NCI-H187 treated with DMSO at 0.1 percent for 48 hours (cell line): ENCODE measurements at places on chromosomes 13 and 19.

DNA sequence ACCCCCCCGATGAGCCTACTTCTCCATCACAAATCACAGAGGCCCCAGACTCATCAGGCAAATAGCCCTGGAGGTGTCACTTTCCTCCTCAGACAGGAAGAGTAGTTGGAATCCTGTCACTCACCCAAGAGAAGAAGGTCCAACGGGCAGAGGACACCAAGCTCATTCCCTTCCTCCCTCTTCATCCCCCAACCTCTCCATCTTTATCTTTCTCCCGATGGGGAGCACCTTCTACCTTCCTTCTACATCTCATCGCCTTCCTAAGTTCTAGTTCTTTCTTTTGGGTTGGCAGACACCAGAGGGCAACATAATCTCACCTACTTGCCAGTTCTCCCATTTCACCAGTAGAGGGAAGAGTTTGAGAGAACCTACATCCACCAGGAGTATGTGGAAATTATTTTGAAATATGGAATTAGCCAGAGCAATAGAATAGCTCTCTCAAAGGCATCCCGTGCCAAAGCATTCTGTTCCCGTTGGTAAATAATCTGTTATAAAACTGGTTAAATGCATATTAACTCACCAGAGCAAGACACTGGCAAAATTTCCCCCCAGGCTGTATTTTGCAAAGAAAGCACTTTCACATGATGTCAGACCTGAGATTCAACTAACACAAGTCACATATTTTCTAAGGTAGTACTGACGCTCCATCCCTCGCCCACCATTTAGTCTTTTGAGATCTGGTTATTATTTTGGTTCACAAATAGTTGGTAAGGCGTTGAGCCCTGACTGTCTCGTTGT lies 55.0 kb downstream of the ZIC5 start:
- DNase-seq, result peak; percentile 77

GRCh38 chr13:25771641-25772478 lies 280.0 kb downstream of the SHISA2 start:
- DNase-seq, result no peak

DNA sequence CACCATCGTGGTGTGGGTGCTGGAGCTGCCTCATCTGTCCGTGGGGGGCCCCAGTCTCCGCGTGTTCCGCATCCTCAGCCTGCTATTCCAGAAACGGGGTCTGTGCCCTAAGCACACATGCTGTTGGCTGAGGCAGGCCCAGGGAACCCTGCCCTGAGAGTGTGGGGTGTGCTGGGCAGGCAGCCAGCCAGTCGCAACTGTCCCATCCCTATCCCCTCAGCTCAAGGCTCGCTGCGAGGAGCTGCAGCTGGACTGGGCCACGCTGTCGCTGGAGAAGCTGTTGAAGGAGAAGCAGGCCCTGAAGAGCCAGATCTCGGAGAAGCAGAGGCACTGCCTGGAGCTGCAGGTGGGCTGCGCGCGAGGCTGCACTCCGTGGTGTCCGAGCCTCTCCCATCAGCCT lies 21.9 kb downstream of the PLEKHJ1 start:
- no peak for DNase-seq

GRCh38 chr19:54218259-54218658 lies 4.5 kb downstream of the LILRB3 start:
- DNase-seq, result no peak

- DNase-seq, result peak; percentile 59
Observed at GRCh38 chr13:110466266-110466915, 95.1 kb downstream of the RAB20 start.

GRCh38 chr19:7191946-7192691 lies 102.1 kb downstream of the INSR start:
- DNase-seq, result no peak

DNA sequence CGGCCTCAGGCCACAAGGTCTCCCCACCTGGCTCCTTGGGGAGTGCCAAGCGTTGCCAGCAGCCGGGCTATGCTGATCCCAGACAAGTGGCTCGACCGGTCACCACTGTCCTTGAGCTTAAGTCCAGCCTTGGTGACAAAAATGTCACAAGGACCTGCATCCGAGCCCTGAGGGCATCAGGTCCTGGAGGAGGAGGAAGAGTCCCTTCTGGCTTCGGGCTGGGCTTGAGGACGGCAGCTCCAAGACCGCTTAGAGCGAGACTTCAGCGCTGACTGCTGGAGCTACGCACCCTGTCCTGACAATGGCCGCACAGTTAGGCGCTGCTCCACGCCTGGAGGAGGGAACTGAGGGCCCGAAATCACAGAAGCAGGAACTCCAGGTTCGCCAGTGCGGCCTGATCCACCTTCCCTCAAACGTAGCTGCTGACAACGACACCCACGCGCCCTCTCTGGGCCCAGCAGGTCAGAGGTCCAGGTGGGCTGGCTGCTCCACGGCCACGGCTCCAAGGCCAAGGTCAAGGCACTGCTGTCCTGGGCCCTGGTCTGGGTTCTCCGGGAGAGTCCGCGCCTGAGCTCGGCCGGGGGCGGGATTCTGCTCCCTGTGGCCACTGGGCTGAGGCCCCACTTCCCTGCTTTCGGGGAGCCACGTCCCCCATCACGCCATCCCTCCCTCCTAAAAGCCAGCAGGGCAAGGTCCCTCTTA lies 7.0 kb downstream of the SBNO2 start:
- DNase-seq, result no peak

- DNase-seq, result no peak
Observed at GRCh38 chr13:28622286-28622685, 36.6 kb upstream of the POMP start.

DNA sequence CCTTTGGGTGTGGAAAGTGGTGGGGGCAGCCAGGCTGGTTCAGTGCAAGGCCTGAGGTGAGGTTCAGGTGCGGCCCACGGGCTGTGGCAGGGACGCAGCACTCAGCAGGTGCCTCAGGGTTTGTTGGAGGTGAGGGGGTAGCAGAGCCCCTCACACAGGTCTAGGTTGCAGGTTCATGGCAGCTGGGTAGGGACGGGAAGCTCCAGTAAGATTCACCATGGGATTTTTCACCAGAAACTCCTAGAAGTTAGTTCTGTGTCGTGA lies 14.0 kb downstream of the MCF2L start:
- DNase-seq, result no peak

- DNase-seq, result no peak
Observed at GRCh38 chr13:70842062-70842644, 733.9 kb upstream of the KLHL1 start.

DNA sequence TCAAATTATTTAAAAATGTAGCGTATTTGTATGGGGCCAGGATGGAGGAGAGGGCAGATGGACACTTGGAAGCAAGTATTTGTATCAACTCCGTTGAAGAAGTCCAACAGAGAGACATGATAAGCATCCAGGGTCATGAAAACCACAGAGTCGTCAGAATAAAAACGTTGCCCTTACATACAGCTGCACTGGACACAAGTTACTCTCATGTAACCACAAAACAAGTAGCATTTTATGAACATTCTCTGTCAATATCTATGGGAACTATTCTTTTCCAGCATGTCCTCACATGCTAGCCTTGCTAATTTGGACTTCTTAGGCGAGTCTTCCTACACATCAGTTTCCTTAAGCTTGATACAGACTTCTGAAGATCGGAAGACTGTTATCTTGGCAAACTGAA lies 35.0 kb downstream of the EFNB2 start:
- no peak for DNase-seq

- DNase-seq, result no peak
Observed at GRCh38 chr13:74464670-74465069, 330.5 kb upstream of the KLF12 start.

GRCh38 chr13:42076309-42076713 lies 27.9 kb downstream of the DGKH start:
- DNase-seq, result no peak

DNA sequence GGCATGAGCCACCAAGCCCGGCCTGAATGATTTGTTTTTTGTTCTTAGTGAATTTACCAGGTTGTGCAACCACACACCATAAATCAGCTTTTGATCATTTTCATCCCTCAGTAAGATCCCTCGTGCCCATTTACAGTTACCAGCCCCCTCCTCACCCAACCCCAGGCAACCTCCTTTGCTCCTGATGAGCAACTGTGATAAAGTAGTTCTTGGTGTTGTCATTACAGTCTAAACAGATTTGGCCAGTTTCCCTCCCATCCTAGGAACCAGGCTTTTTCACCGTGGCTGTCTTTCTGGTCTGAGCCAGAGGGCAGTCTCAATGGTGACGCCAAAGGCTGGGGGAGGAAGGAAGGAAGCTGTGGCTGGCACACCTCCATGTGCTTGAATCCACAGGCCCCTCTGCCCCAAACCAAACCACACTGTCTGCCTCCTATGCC lies 61.2 kb upstream of the WDFY2 start:
- DNase-seq, result no peak

- no peak for DNase-seq
Observed at GRCh38 chr13:77338329-77338728, 11.4 kb upstream of the MYCBP2 start.

GRCh38 chr19:17405250-17406045 lies at the start of gene BST2:
TSS of gene BST2 (minus strand) at chr19:17405630. CDS start at chr19:17405575, 55 bp downstream.
- DNase-seq, result no peak

DNA sequence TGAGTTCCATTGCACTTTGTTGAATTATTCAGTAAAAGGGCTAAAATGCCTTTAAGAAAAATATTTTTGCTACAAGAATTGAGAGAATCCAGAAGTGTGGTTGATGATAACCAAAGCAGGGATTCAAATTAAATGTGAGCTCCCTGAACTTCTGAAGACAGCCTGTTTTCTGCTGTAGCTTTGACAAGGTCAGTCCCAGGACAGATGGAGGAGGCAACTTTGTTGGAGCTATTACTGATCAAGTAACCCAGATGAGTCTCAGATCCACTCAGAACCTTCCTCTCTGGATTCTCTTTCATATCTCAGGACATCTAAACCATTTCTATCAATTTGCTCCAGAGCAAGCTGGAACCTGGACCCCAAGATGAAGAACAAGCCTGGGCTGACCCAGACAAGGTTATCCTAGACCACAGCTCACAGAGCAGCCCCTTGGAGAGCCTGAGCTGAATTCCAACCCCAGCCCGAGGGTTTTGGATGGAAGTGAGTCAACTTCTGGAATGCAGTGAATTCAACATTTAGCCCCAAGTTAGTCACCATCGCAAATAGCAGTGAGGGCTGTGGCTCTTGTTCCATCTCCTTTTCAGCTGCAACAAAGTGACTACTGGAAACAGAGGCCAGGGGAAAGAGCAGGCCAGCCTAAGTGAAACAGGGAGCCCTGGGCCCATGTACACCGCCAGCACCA lies 137.8 kb upstream of the TSC22D1 start:
- DNase-seq, result no peak

- DNase-seq, result no peak
Observed at GRCh38 chr13:40993987-40994386, 25.1 kb downstream of the ELF1 start.

DNA sequence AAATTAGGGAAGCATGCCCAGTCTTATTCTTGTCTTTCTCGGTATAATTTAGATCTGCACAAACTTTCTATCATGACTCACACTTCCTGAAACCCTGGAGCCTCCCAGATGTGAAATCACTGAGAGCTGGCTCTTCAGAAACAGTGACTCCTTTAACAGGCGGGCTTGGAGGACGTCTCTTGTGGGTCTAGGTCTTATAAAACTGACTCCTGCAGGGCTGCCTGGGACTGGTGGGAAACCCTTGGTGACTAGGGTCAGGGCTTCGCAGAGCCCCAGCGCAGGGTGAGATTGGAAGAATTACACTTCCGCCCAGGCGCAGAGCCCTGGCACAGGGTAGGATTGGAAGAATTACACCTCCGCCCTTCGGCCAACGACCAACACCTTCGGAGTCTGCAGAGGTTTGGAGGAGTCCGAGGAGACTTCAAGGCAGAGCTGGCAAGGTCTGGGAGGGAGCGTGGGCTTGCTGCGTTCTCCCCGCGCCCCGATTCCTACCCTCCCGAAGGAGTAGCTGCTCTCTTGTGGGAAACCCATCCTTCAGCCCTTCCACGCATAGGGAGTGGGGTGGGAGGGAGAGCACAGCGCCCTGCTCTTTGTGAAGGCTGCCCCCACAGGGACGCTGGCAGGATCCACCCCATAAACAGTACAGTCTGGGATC lies 43.4 kb upstream of the MAP3K10 start:
- DNase-seq, result no peak

DNA sequence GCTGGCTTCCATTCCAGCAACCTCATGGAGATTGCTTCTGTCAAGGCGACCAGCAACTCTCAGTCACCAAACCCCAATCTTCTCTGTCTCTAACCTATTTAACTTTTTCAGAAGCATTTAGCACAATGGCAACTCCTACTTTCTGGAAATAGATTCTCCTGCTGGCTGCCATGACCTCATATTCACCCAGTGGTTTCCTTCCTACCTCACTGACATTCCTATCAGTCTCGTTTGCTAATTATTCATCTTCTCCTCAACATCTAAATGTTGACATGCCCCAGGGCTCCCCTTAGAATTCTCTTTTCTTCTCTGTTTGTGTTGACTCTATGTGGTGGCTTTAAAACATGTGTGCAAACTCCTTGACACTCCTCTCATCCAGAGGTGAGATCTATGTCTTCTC lies 106.7 kb downstream of the OLFM4 start:
- no peak for DNase-seq

DNA sequence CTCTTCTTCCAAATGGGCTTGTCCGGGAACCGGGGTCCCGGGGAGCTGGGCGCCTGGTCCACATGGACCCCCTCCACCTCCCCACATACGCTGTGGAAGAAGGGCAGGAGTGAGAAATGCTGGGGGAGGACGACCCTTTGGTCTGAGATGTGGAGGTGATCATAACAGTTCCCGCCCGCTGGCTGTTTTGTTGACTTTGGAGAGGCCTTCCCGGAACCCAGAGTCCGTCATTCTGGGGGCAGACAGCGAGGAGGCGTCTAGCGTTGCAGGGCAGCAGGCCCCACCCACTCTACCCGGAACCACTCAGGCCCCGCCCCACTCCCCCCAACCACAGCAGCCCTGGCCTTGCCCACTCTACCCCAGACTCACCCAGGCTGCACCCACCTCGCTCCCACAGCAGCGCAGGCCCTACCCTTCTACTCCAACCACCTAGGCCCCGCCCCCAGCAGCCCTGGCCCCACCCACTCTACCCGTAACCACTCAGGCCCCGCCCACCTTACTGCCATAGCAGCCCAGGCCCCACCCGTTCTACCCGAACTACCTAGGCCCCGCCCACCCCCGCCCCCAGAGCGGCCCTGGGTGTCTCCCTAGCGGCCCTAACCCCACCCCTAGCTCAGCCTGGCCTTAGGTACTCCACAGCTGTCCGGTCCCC lies 7.1 kb downstream of the GPR108 start:
- DNase-seq, result no peak

DNA sequence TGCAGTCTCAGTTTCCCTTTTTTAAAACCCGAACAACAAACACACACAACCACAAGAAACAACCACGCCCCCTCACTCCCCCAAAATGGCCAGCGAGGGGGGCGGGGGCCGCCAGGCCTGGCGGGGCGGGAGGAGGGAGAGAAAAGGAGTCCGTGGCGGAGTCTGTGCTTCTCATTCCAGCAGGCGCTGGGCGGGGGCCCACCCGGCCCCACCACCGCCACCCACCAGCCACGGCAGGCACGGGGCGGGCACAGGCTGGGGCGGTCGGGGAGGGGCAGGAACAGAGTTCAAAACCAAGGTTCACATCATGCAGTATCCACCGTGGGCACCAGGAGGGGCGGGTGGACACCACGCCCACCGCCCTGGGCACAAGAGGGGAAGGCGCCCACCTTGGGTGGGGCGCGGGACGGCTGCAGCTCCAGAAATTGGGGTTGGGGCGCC lies 12.9 kb downstream of the DPF1 start:
- no peak for DNase-seq
